ENCODE measurements at places on chromosomes 4 and X.

- DNase-seq: no peak
These were observed 199.0 kb downstream of the OPHN1 start for GRCh38 chrX:68234171-68234910.

GRCh38 chr4:25178838-25179261, 18.6 kb upstream of the SEPSECS start:
- DNase-seq: no peak

DNA sequence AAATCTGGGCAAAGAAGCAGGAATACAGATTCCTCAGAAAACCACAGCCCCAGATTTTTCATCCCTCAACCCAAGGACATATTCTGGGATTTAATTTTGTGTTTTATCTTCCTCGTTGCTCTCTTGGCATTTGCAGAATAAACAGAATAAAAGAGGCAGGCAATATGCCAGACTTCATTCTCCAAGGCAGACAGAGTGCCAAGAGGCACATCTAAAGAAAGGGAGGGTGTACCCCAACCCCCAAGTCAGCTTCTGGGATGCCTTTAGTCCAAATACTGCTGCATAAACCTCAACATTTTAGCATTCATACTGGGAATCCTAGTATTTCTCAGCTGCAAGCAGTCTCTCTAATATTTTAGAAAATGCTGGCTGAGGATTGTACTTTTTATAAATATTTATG, 629.2 kb downstream of the KLHL13 start:
- DNase-seq: no peak

GRCh38 chr4:41461780-41462307, 76.1 kb upstream of the LIMCH1 start:
- no peak for DNase-seq

GRCh38 chr4:93182722-93183121, 645.8 kb upstream of the ATOH1 start:
- no peak for DNase-seq

DNA sequence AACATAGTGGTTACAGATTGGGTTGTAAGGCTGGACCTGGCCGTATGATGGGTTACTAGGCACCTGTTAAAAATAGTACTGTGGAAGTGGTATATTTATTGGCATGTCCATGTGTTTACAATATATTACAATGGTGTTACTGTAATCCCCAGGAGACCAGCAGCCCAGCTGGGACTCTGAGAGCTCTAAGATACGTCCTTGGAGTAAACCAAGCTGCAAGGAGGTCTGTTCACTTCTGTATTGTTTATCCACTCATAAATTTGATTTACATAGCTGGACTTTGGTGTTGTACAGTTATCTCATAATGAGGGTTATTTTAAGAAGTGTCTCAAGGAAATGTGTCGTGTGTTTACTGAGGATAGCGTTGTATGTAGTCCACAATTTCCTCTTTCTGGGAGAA, 93.8 kb downstream of the TBL1X start:
- no peak for DNase-seq

- no peak for DNase-seq
These were observed 16.1 kb downstream of the IGSF1 start for GRCh38 chrX:131273011-131273410.

DNA sequence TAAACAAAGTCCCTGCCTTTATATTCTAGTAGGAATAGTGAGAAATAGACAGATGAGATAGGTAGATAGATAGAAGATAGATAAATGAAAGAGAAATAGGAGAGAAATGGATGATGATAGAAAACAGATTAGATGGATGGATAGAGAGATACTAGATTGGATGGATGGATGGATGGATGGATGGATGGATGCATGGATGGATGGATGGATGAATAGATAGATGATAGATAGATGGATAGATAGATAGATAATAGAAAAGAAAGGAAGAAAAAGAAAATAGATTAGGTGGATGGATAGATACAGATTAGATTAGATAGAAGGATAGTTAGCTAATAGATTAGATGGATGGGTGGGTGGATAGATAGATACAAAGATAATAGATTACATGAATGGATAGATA, 33.2 kb upstream of the WDR17 start:
- DNase-seq: no peak

DNA sequence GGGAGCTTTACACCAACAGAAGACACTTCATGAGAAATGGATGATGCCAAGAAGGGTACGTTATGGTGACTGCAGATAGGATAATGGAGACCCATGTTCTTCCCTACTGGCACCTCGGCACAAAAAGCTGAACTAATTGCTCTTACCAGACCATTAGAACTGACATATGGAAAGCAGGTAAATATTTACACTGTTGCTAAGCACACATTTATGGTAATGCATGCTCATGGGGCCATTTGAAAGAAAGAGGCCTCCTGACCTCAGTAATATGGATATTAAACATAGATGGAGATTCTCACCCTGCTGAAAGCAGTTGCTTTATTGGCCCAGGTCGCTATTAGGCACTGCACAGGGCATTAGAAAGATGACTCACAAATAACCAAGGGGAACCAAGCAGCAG, 1759.6 kb downstream of the C4orf33 start:
- DNase-seq: no peak

DNA sequence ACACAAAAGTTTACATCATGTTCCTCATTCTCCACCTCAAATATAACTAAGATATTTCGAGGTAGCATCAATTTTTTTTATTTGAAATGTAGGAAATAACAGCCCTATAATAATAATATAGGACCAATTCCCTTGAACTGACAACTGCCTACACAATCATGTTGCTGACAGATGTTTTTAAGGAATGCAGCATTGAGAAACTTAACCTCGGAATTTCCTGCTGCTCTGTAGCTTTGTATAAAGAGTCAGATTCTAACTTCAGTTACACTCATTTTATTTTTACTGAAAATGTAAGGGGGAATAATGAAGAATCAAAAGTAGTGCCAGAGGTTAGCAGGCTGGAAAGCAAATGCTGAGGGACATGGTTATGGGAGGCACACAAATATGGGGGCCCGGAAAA, 235.8 kb downstream of the RBMX2 start:
- DNase-seq: no peak

Measured in central memory CD4-positive, alpha-beta T cell (primary cell).